Right cardiac atrium (tissue), 5 donors: ENCODE measurements at places on chromosomes 12 and 14. TPM values are rescaled to one million over a fixed set of nuclear protein-coding genes. Genes with fewer than 3 reads are reported as not detected.

Gene SMIM41
- total RNA-seq = 0.95 TPM

Gene PSME2
- 65.1 TPM for total RNA-seq

Gene LGR5
- total RNA-seq = not detected

Gene POTEG
- not detected for total RNA-seq

Gene RNASE3
- total RNA-seq = not detected

Gene RTL1
- not detected for total RNA-seq

Gene GLI1
- total RNA-seq = 2.2 TPM

Gene OR6C2
- not detected for total RNA-seq

Gene CACNA2D4
- 1.4 TPM for total RNA-seq

Gene SLC5A8
- total RNA-seq = not detected

Gene CREBL2
- 23.0 TPM for total RNA-seq

Gene SPRYD4
- 2.6 TPM for total RNA-seq

Gene SMCO3
- 0.80 TPM for total RNA-seq

Gene SRP54
- total RNA-seq = 33.4 TPM

Gene SPPL3
- 30.9 TPM for total RNA-seq

Gene DPF3
- 25.9 TPM for total RNA-seq

Gene SUDS3
- total RNA-seq = 21.0 TPM

Gene PLEKHG7
- not detected for total RNA-seq

DNA sequence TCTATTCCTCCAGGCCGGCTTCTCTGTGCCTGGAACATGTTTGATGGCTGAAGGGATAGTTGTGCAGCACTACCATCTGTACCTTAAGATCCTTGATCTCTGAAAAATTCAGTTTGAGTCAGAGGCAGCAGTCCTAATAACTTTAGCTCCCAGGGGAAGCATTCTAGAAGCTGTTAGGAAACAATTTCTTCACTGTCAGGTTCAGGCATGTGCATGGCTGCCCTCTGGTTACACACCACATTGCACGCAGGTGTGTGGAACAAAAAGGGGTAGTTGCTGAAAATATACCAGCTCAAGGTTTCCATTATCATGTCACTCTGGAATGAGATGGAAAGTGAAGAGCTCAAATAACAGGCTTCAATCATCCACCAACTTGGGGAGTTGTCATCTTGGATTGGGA is 80.1 kb downstream of the CHST11 start:
- DNase-seq = no peak

GRCh38 chr12:5258498-5258897 is 173.4 kb upstream of the NTF3 start:
- DNase-seq = peak; percentile 33

DNA sequence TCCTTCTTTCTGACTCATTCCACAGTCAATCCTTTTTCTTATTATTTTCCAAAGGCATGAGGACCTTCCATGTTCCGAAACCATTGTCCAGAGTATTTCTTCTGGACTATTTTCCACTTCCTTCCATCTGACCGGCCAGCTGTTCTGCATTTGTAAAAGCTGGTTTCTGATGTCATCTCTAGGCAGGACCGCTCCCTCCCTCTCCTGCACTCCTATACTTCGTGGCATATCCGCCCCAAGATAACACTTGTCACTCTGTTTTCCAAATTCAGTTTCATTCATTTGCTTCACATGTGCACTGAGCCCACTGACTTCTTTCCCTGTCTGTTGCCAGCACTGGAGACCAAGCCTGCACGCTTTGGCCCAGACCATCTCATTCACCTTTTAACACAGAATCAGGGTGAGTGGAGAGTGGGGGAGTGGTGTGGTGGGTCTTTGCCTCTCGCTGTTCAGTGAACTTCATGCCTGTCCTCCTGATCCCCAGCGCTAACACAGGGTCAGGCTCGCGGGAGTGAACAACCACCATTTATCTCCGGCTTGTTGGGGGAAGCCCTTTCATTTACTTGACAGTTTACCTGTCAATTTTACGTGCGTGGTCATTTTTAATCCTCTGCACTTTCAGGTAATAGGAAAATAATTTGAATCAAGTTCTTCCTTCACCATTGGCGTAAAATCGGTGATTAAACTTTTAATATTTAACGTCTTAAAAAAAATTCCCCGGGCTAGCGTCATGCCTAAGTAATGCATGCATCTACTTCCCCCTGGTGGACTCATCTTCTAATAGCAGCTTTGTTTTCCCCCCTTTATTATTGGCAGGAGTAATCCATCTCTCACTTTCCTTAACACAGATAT is 52.5 kb downstream of the C12orf75 start:
- DNase-seq = no peak

- peak; percentile 84 for DNase-seq
Measured at GRCh38 chr12:92505254-92506231, 197.2 kb upstream of the PLEKHG7 start.

GRCh38 chr12:72602581-72602980 is 330.4 kb downstream of the TRHDE start:
- DNase-seq = no peak

GRCh38 chr14:24262821-24263733 is at the start of gene TGM1:
TSS of gene TGM1 (minus strand) at chr14:24263177. CDS start at chr14:24262352, 825 bp downstream.
- peak; percentile 38 for DNase-seq

DNA sequence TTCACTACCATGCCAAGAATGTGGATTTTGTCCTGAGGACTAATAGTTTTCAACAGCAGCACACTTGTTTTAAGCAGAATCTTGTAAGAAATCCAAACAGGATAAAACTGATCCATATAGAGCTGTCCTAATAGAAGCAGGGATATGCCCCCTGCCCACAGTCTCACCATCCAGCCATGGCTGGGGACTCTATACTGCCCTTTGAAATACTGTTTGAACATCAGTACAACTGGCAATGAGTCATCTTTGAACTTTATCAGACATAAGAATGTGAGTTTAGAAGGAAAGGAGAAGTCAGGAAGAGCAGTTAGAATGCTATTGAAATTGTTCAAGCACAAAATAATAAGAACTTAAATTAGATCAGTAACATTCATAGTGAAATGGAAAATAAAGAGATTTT is 3.8 kb upstream of the C12orf42 start:
- DNase-seq = no peak

- no peak for DNase-seq
Measured at GRCh38 chr12:102680304-102680703, 199.9 kb upstream of the IGF1 start.

GRCh38 chr12:20350495-20350894 is 17.8 kb upstream of the PDE3A start:
- no peak for DNase-seq

DNA sequence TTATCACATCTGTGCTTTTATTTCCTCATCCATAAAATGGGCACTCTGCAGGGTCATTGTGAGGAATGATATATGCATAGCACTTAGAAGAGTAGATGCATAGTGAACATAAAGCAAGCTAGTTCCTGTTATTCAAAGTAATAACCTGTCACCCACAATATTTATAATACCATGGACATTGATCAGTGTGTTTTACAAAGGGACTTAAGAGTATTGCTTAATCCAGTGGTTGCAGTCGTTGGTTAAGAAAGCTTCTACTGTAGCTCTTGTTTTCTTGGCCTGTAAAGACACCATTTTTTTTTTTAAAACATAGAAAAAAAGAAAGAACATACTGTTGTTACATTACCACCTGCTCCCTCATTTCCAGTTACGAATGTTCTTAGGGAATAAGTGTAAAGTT is 13.1 kb downstream of the METAP2 start:
- no peak for DNase-seq

DNA sequence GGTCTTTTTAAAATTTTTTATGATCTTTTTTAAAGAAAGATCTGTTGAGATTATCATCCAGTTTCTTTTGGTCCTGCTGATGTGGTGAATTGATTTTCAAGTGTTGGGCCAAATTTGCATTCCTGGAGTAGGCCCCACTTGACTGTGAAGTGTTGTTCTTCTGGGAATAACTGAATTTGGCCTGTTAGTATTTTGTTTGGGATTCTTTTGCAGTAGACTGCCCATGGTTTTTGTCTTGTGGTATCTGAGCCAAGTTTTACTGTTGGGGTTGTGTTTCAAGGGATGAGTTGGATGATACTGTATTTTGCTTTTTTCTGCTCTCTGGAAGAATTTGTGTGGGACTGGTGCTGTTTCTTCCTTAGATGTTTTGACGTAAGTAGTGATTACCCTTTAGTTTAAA is 4.0 kb upstream of the SYCP3 start:
- no peak for DNase-seq

DNA sequence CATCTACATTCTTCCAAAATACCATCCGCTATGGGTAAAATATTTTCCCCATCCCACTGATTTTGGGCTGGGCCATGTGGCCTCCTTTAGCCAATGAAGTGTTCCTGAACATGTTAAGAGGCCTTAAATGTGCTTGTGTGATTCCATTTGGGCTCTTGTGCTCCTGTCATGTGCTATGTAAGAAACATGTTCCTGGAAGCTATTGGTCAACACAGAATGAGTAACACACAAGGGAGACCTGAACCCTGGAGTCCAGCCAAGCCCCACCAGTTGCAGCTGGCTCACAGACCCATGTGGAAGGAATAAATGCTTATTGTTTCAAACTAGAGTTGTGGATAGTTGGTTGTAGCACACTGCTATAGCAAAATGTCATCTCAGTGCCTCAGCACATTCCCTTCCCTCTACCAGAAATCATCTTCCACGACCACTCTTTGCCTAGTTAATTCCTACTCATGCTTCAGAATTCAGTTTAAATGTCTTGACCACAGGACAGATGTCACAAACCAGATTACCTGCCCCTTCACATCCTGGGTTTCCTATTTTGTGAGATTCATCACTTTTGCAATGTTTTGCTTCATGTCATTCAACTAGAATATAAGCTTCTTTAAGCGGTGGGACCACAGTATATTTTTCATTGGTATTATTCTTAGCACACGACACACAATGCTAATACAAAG is 217.3 kb upstream of the EEA1 start:
- no peak for DNase-seq

DNA sequence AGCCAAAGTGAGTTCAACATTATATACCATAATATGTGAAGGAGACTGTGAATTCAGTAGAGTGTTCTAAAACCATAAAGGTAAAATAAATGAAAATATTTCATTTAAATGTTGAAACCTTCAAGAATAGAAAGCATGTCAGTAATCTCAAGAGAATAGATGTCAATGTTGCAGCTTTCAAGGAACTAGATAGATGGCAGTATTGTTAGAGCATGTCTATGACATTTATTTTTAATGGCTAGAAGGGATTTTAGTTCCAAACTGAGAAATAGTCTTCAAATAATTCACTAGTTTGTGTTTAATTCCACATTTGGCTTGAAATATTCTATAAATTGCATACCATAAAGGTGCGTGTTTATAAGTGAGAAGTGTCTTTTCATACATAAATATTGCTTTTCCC is 326.5 kb downstream of the FLRT2 start:
- no peak for DNase-seq

DNA sequence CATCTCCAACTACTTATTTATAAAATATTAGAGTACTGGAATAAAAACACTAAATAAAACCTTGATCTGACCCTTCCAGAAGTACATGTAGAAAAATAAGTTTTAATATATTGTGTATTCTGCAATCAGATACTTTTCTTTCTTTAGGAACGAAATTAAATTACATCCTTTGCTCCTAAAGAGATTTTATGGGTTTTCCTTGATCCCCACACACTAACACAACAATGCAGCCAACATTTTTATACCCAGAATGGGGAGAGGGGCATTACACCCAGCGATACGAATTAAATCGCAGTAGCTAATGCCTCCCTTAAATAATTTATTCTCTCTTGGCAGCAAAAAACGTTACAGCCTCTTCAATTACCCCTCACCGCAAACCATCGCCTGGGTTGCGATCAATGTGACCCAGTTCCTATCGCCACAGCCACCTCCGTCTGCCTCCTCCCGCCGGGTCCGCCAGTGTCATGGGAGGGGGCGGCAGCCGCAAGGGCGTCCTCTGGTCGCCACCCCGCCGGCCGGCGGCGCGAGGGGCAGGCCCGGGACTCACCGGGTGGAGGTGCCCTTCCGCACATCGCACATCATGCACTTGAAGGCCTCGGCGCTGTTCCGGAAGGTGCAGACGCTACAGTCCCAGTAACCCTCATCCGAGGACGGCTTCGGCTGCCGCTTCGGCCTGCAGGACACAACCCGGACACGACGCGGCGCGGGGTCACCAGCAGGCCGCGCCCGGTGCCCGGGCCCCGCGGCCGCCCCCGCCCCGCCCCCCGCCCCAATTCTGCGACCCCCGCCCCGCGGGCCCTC is 796 bp downstream of the YAF2 start:
- DNase-seq = peak; percentile 89

GRCh38 chr12:121128908-121129810 is 3.5 kb upstream of the P2RX7 start:
- peak; percentile 86 for DNase-seq

- no peak for DNase-seq
Measured at GRCh38 chr14:64755781-64756221, 51.6 kb downstream of the PLEKHG3 start.

- no peak for DNase-seq
Measured at GRCh38 chr12:24561411-24561871, 387.5 kb downstream of the BCAT1 start.

GRCh38 chr14:21033133-21033698 is 1.4 kb downstream of the RNASE13 start:
- DNase-seq = no peak

GRCh38 chr14:54194501-54194900 is 202.3 kb upstream of the CDKN3 start:
- no peak for DNase-seq

DNA sequence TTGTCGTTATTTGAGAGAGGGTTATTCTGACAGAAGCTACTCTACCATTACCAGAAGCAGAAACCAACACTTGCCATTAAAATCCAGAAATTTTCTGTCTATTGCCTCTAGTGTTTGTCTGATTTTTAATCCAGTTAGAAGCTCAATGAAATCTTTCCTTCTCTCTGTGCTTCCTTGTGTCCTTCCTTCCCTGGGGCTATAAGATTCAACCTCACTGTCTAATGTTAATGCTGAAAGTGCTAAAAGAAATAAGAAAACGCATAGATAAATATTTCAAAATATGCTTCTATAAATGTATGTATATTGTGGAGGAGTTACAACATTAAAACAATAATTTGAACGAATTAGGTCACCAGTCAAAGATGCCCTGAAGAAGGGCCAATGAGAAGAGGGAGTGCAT is 120.8 kb downstream of the SEC23A start:
- no peak for DNase-seq

GRCh38 chr12:131557078-131557709 is 153.7 kb upstream of the SFSWAP start:
- no peak for DNase-seq

- peak; percentile 77 for DNase-seq
Measured at GRCh38 chr12:124509676-124510300, 57.6 kb downstream of the NCOR2 start.

GRCh38 chr14:87325741-87326140 is 667.2 kb downstream of the GALC start:
- no peak for DNase-seq

- DNase-seq = no peak
Measured at GRCh38 chr14:72759670-72760069, 134.2 kb downstream of the DPF3 start.

DNA sequence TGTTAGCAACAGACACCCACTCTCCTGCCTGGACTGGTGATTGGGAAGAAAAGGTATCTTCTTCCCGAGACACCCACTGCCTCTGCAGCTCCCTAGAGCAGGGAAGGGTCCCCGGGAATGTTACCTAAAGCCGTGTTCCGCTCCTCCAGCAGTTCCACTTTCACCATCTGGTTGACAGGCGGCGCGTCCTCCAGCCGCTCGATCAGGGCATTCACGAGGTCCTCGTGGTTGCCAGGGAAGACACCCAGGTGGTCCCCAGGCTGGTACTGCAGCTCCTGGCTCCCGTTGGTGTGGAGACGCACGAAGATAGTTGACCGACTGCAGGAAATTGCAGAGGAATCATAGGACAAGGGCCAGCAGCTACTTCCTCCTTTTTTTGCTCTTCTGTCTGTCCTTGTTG is 44.2 kb upstream of the FBXO21 start:
- no peak for DNase-seq

GRCh38 chr12:105575235-105575634 is 244.7 kb downstream of the C12orf75 start:
- no peak for DNase-seq

GRCh38 chr12:88472248-88472647 is 108.0 kb downstream of the KITLG start:
- no peak for DNase-seq
